SK-N-SH (cell line): ENCODE measurements at places on chromosomes 5 and 9.
A peak's percentile ranks its signal among the peaks of the same experiment; 100 is the strongest.

DNA sequence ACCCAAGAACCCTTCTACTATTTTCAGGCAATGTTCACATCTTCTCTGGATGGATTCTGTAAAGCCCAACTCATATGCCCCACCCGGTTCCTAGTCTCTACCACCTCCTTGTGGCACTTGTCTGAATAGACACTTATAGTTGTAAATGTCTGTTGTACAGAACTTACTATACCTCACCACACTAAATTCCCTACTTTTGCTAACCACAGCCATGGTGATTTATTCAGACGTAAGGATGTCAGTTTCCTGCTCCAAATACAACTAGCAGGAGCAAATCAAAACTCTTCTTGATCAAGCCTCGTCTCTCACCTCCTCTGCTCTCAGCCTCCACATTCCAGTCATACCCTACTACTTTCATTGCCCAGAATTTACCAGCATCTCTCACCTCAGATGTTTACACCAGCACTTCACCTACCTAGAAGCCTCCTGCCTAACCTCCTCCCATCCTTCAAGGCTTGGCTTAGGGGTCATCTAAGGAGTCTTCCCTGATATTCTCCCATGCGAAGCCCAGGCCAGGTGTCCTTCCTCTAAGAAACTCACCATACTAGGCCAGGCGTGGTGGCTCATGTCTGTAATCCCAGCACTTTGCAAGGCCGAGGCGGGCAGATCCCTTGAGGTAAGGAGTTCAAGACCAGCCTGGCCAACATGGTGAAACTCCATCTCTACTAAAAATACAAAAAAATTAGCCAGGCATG is 75.5 kb downstream of the MAPKAP1 start:
- peak; percentile 71 for DNase-seq

GRCh38 chr5:10611290-10611689 is 47.4 kb downstream of the ANKRD33B start:
- DNase-seq, result no peak

DNA sequence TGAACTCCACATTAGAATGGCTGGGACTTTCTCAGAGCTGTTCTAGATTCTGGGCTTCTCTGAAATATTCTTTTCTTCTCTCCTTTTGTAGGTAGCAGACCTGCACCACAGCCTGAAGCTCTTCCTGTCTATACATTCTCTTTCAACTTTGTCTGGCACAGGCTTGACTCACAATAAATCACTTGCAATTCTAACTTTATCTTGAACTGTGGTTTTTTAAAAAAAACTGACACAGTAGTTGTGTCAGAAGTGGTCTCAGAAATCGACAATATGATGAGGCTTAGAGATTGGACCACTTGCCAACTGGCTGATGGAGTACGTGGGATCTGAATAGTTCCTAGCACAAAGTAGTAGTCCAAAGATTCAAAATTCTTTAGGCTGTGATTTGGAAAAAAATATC is 24.1 kb upstream of the CDH9 start:
- DNase-seq, result no peak

GRCh38 chr9:99678566-99678965 is 143.1 kb upstream of the NR4A3 start:
- no peak for DNase-seq

- DNase-seq, result no peak
Observed at GRCh38 chr5:17720071-17720470, 85.8 kb downstream of the TAF11L14 start.

DNA sequence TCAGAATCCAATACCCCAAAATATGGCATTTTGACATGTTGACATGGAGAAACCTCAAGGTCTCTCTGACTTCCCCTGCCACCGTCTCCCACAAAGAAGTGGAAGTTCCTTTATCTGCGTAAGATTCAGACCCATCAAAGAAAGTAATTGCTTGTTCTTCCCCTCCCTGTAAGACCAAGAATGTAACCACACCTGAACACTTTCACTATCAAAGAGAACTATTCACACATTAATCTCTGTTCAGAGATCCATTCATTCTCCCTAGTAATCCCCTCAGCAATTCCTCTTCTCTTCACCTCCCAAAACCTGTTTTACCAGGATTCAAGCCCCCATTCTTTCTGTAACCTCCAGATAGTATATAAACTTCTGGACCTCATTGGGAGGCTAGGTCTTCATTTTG is 4.1 kb upstream of the SLC1A1 start:
- no peak for DNase-seq

GRCh38 chr5:7878381-7878873 is 9.5 kb downstream of the MTRR start:
- no peak for DNase-seq
